RWPE1 (cell line): ENCODE measurements at places on chromosomes 13 and 19.

GRCh38 chr19:33510462-33511194 lies 11.0 kb downstream of the PEPD start:
- DNase-seq, result no peak

GRCh38 chr13:21949818-21950429 lies 279.1 kb downstream of the FGF9 start:
- DNase-seq, result no peak

- DNase-seq, result no peak
These were observed 983 bp downstream of the ITM2B start for GRCh38 chr13:48233889-48234488.

DNA sequence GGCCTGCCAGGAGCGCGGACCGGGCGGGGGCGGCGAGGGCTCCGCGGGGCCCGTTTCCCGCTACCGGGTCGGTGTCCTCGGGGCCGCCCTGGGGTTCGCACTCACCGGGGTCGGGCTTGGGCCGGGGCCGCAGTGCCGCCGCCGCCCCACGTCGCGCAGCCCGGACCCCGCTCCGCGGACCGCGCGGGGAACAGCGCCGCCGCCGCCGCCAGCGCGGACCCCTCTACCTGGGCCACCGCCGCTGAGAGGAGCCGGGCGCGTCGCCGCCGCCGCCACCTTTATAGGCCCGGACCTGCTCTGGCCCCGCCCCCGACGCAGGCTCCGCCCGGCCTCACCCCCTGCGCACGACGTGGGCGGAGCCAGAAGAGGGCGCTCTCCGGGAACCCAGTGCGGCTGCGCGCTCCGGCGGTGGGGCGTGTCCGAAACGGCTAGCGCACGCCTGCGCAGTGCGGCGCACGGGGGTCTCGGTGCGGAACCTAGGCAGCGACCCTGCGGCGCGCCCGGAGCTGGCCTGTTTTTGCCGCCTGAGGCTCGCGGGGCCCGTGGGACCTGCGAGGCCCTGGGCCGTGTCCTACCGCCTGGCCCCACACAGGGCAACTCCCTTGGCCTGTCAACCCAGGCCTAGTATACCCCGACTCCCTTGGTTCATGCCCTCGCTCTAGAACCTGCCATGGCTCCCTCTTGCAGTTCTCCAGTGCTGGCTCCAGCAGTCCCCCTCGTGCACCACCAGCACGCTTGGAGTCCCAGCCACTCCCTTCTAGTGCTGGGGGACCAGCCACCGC lies at the start of gene MKNK2:
TSS of gene MKNK2 (minus strand) at position 254 of the 782 bp plus-strand sequence. CDS start 393 bp downstream, outside the sequence.
- DNase-seq, result peak; percentile 91

GRCh38 chr19:6613711-6614110 lies 22.8 kb upstream of the CD70 start:
- DNase-seq, result peak; percentile 22

DNA sequence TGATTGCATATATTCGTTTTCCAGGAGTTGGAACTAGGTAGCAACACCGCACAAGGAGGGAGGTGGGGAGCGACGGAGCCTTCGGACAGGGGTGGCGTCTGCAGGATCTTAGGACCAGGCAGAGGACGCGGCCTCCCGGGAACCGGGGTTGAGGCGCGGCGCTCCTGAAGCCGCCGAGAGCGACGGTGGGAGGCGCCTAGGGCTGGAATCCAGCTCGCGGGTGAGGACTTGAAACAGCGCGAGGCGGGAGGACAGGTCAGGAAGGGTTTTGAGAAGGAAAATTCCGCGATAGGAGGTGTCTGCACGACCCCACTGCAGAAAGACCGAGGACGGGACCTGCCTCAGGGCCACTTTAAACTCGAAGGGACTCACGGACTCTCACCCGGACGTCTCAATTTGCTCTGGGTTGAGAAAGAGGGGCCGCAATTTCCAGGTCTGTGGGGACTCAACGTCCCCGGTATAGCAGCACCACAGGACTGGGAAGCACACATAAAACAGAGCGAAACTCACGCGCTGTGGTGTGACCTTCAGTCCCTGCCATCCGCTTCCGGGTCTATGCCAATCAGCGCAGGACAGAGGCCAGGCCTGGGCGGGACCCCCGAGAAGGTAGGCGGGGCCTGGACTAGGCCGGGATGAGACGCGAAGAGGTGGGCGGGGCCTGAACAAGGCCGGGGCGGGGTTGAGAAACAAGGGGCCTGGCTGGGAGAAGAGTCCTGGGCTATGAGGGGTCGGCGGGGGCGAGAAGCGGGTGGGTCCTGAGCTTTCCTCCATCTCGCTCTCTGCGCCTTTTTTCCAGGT lies at the start of gene ZNF320:
TSS of gene ZNF320 (minus strand) at position 498 of the 798 bp plus-strand sequence. CDS start 7,380 bp downstream, outside the sequence.
- DNase-seq, result peak; percentile 91

DNA sequence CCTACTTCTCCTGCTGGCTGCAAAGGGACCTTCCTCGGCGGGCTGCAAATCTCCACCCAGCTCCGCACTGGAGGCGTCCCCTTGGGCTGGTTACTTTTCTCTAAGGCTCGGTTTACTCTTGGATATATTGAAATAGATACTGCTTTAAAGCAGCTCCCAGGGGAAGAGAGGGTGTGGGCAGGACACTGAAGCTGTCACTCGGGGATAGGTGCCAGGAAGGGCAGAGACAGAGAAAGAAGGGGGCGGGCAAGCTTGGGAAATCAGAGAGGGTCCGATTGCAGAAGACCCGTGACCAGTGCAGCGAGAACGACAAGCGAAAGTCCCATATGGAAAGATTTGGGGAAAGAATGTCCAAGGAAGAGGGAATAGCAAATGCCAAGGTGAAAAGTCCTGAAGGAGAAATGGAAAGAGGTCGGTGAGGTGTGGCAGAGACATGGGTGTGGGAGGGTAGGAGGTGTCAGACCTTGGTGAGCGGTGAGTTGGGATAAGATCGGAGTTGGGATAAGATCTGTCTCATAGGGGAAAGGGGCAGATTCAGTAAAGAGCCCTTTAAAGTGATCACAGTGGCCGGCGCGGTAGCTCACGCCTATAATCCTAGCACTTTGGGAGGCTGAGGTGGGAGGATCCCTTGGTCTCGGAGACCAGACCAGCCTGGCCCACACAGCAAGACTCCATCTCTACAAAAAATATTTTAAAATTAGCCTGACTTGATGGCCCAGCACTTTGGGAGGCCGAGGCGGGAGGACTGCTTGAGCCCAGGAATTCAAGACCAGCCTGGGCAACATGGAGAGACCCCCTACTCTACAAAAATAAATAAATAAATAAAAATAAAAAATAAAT lies 618 bp downstream of the THSD8 start:
- peak; percentile 13 for DNase-seq

- DNase-seq, result no peak
These were observed 111.0 kb downstream of the B3GLCT start for GRCh38 chr13:31310786-31311185.

- no peak for DNase-seq
These were observed 12.5 kb downstream of the PTPRH start for GRCh38 chr19:55196803-55197202.

DNA sequence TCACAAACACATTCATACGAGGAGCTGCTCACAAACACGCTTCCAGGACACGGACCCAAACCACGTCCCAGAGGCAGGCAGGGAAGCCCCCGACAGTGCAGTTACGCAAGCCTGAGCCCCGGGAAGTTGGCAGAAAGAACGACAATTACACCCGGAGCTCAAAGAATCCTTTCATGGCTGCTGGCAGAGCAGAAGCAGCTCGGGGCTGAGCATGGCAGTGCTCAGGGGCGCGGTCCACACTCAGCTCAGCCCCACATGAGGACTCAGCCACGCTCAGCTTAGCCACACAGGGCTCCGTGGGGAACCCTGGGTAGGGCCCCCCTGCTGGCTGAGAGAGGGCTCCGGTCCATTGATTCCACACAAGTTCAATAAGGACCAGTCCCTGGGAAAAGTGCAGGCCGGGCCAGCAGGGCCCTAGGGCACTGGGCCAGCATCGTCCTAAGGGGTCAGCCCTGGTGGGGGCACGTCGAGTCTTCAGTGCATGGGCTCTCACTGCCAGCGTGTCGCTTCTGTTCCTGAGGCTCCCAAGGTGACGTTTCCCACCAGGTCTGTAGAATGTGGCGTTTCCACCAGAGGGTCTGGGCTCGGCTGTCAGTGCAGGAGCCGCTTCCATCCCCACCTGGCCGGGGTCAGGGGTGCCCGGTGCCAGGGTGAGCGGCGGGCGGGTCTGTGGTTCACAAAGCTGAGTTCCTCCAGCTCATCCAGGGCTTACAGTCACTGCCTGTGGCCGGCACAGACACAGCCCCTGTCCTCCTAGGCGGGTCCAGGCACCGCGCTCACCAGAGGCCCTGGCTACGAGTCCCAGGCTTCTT lies 23.1 kb downstream of the GAS6 start:
- DNase-seq, result no peak

DNA sequence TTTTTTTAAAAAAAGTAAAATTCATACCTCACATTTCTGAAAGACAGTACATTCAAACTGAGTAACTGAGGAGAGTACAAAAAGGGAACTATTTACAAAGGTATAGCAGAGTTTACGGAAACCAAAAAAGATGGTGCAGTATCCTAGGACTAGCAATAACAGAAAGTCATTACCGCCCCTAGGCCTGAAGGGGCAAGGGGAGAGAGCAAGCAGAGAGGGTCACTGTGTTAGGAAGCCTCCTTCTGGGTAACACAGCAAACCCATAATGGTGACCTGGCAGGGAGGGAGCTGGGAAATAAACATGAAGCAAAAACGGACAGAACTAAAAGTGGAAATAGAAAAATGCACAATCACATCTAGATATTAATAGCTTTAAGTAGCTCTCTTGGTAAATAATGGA lies 8.2 kb downstream of the VWA8 start:
- no peak for DNase-seq

- DNase-seq, result peak; percentile 8
These were observed 671.0 kb upstream of the SLITRK1 start for GRCh38 chr13:84553227-84553626.

GRCh38 chr19:16342002-16342715 lies 17.5 kb downstream of the KLF2 start:
- DNase-seq, result no peak

DNA sequence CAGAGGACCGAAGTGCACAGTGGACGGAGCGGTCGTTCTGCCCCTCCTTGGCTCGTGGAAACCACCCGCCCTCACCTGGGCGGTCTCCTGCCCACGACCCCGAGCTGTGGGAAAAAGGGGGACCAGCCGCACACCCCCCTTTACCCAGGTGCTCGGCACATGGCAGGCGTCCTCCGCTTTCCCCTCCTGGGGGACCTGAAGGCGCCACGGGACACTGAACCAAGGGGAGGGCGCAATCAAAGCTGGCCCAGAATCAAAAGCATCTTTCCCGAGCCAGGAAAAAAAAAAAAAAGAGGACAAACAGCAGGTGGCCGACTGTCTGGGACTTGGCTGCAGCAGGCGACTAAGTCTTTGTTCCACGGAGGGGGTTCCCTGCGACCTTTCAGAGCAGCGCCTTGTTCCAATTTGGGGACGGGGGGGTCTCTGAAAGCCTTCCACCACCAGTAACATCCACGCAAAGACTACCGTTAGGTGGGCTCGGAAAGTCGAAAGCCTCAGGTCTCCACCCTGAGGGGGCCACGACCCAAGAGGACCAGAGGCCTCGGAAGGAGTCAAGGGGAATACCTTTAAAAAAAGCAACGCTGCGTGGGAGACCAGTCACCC lies 1.1 kb downstream of the MBD3 start:
- DNase-seq, result no peak

DNA sequence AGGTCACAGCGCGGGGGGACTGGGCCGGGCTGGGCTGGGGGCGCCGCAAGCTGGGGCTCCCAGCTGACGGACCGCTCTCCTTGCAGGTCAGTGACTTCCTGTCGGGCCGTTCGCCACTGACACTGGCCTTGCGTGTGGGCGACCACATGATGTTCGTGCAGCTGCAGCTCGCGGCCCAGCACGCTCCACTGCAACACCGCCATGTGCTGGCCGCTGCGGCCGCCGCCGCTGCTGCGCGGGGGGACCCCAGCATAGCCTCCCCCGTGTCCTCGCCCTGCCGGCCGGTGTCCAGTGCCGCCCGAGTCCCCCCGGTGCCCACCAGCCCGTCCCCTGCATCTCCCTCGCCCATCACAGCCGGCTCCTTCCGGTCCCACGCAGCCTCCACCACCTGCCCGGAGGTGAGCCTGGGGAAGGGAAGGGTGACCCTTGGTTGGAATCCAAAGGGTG lies 5.7 kb downstream of the MIDN start:
- no peak for DNase-seq

DNA sequence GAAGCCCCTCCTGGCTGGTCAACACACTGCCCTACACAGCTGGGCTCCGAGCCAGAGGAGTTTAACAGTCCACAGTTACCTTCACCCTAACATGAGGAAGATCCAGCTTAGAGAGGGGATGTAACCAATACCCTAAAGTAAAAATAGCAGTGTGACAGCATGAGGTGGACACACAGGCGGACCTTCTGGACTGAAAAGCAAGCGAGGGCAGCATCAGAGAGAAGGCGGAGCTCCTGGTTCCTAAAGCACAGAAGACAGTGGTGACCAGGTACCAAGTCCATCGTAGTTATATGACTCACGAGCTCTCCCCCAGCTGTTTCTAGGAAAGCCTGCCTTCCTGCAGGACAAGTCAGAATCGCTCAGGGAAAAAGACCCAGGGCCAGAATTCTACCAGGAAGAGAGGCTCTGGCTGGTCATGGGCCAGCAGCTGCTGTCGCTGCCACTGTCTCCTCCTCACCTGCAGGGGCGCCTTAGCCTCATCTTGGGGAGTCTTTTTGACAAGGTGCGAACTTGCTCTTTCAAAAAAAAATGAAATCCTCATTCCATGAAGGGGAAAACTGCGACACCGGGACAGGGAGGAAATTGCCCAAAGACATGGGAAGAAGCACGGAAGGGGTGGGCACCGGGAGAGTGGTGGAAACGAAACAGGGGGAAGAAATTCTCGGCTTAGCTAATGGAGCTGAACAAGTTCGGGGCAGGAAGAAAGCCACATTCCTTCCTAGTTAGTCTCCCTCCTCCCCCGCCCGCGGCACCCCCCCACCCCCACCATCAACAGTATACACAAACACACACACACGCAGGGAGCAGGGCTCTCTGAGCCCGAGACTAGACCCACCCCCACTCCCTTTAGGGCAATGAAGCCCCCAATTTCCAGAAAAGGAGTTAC lies 1.7 kb downstream of the ELL start:
- peak; percentile 80 for DNase-seq

- no peak for DNase-seq
These were observed 363 bp upstream of the ZNF763 start for GRCh38 chr19:11964496-11964857.

DNA sequence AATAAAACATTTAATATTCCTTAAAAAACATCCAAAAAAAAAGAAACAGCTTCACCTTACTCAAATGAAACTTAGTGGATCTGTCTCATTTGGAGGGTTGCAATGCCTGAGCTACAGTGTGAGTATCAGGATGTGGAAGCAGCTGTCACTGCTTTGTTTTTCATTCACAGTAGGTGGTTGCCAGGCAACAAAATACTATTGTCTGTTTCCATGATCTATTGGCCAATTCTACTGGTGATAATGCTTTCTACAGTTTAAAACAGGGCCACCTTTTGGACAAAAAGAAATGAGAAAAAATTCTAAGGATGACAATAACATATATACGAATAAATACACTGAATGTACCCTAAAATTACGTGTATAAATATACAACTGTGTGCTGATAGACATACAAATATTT lies 3.0 kb downstream of the ENOX1 start:
- peak; percentile 18 for DNase-seq

- no peak for DNase-seq
These were observed 865 bp upstream of the TNFSF9 start for GRCh38 chr19:6529937-6530385.
